ENCODE measurements at places on chromosomes 12 and 14.
A peak's percentile ranks its signal among the peaks of the same experiment; 100 is the strongest.

DNA sequence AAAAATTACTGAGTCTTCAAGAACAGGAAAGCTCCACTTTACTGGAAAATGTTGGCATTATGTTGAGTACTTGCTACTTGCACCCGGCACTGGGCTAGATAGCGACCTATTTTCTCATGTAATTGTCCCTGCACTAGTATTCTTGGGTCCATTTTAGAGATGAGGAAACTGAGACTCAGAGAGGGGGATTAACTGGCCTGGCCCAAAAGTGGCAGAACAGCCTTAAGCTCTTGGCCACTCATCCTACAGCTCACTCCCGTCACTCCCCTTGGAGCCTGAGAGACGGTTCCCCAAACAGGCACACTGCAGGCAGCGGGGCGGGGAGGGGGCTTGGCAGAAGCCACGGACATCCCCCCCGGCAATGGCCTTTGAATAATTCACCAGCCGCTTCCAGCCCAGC is 113.9 kb downstream of the SCARB1 start:
- no peak for DNase-seq

DNA sequence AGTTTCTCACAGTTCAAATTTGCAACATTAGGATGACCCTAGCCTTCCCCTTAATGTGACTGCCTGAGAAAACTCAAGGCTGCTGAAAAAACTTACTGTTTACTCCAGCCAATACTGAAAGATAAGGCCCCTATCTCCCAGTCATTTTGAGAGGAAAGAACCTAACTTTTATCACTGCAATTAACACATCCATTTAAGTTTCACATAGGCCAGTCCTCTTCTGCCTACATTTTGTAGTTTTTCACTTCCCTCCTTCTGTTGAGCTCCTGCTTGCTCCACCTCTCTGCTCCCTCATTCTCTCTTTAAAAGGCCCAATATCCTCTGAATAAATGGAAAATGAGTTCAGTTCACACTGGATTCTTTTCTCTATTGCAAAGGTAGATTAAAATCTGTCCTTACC is 1996.2 kb upstream of the FLRT2 start:
- DNase-seq = no peak

GRCh38 chr14:100698666-100699448 is 27.8 kb upstream of the DLK1 start:
- DNase-seq = no peak

GRCh38 chr14:92472860-92473259 is 40.7 kb upstream of the RIN3 start:
- DNase-seq = no peak

- DNase-seq = no peak
Observed at GRCh38 chr12:65511134-65511834, 232.8 kb downstream of the MSRB3 start.

DNA sequence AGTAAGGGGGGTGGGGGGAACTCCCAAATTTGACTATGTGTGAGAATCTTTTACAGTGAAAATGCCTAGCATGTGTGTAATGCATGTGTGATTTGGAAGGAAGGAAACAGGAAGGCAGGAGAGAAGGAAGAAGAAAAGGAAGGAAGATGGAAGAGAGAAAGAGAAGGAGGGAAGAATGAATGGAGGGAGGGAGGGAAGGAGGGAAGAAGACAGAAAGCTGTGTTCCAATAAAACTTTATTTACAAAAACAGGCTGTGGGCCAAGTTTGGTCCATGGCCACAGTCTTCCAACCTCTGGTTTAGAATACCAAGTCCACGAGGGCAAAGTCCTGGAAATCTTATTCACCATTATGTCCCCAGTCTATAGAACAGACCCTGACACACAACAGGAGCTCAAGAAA is 278.9 kb downstream of the KSR2 start:
- DNase-seq = no peak

GRCh38 chr14:96038920-96039632 is at the start of gene C14orf132:
Gene C14orf132, plus strand, starts transcription at chr14:96039362. Its CDS starts 139 bp downstream, at chr14:96039501.
- DNase-seq = peak; percentile 62

- no peak for DNase-seq
Observed at GRCh38 chr14:76083796-76084765, 67.6 kb upstream of the GPATCH2L start.

DNA sequence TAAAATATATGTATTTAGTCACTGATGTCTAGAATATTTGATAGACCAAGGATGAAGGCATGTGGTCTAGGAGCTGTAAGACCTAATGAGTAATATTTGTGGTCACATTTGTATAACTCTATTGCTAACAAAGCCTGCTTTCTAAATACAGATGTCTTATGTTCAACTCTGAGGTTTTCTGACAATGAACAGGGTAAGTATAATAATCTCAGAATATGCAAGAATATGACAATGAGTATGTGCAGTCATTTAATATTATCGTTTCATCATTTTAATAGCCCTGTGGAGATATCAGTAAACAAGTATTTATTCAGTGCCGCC is 389.6 kb downstream of the LRIG3 start:
- peak; percentile 83 for DNase-seq

DNA sequence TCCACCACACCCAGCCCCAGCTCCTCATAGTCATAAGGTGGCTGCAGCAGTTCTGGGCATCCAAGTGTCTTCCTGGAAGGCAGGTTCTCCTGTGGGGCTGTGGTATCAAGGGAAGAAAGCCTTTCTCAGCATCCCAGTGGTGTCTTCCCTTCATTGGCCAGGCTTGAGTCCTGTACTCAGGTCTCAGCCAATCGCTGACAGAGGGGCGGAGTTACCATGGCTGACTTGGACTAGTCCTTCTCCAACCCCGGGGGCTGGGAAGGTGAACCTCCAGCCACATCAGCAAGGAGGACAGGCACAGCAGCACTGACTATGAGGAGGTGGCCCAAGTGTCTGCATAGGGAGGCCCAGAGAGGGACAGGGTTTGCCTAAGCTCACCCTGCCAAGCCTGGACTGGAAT is 64.0 kb upstream of the SLC24A4 start:
- no peak for DNase-seq

- DNase-seq = no peak
Observed at GRCh38 chr12:125533434-125534029, 468.3 kb downstream of the AACS start.

- DNase-seq = no peak
Observed at GRCh38 chr14:105505101-105505500, 14.1 kb downstream of the TEDC1 start.

DNA sequence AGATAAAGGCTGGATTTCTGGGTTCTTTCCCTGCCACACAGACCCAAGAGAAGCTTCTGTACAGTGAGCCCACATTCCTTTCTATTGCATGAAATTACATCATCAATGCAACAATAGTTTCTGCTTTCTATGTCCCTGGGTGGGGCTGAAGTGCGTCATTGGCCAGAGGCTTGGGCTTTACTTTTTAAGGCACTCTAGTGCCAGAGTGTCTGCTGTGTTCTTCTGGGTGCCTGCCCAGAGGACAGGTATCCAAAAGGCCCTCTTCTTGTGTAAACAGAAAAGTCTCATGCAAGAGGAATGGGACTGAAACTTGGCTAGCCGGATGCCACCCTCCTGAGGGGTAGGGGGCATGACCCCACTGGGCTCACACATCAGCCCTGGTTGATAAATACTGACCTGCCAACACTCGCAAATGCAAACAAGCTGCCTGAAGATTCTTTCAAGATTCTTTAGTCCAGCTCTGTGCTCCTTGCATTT is 5.9 kb downstream of the KRT86 start:
- DNase-seq = peak; percentile 94

DNA sequence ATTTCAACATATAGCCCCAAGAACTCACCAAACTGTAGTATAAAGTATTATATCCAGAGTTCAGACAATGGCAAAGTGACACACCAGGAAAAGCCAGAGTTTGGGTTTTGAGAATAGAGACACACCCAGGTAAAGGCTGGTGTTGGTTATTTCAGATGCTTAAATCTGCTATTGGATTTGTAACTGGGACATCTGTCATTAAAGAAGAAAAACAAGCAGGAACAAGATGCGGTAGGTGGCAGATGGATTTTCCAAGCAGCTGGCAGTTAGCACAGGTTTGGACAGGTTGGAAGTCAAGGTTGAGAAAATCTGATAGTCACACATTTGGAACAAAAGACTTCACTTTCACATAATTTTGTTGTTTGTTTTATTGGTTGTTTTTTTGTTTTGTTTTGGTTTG is 14.4 kb upstream of the CDK17 start:
- DNase-seq = no peak

GRCh38 chr12:74456431-74456830 is 81.2 kb upstream of the ATXN7L3B start:
- no peak for DNase-seq

GRCh38 chr12:13044002-13044905 is at the start of gene FAM234B:
Gene FAM234B, plus strand, starts transcription at chr12:13044381. Its CDS starts 23 bp downstream, at chr12:13044404.
- peak; percentile 64 for DNase-seq

DNA sequence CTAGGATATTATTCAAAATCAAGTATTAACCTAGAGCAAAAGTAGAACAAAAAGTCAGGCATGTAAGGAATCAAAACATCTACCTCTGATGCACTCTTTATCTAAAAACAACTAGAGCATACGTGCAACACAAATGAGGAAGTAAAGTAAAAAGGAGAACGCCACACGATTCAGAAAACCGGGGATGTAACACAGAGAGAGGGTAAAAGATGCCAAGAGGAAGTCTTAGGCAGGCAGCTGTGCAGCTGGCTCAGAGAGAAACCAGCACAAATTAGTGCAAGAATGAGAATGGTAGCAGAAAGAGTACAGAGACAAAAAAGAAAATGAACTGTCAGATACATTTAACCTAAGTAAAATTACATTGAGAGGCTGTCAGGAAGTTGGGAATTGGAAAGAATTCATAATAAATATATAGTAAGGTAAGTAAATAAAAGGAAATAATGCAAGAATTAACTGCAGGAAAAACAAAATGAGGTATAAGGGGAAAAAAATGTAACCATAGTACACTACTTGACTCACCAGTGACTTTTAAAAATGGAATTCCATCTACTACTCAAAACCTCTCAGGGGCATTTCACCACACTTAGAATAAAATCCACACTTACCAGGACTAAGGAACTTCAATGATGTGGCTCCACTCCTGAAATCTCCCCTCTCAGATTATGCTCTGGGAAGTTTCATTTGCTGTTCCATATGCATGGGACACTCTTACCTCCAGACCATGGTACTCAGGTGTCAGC is 17.1 kb downstream of the BCAT1 start:
- DNase-seq = no peak

- no peak for DNase-seq
Observed at GRCh38 chr14:99589651-99590530, 14.1 kb downstream of the CCDC85C start.

GRCh38 chr14:68401855-68402254 is 391.0 kb downstream of the ZFP36L1 start:
- peak; percentile 32 for DNase-seq

GRCh38 chr12:21026302-21026701 is 104.7 kb upstream of the SLCO1B1 start:
- DNase-seq = peak; percentile 71

DNA sequence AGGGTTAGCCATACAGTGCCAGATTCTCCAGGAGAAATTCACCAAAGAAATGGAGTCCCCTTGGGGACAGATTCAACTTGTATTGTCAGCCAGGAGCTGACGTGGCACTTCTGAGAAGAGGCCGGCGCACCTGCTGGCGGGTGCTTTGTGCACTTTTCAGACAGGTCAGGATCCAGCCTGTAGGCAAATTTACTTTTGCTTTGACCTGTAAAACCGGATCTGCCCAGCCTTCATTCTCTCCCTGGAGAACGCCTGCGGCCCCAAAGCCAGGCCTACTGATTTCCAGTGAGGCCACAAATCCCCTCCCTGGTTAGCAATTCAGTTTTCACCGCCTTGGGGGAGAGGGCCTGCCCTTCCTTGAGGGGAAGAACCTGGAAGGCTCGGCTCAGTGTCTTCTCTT is 17.4 kb downstream of the P2RX4 start:
- DNase-seq = no peak

- peak; percentile 76 for DNase-seq
Observed at GRCh38 chr14:52877628-52878027, 73.2 kb downstream of the FERMT2 start.

DNA sequence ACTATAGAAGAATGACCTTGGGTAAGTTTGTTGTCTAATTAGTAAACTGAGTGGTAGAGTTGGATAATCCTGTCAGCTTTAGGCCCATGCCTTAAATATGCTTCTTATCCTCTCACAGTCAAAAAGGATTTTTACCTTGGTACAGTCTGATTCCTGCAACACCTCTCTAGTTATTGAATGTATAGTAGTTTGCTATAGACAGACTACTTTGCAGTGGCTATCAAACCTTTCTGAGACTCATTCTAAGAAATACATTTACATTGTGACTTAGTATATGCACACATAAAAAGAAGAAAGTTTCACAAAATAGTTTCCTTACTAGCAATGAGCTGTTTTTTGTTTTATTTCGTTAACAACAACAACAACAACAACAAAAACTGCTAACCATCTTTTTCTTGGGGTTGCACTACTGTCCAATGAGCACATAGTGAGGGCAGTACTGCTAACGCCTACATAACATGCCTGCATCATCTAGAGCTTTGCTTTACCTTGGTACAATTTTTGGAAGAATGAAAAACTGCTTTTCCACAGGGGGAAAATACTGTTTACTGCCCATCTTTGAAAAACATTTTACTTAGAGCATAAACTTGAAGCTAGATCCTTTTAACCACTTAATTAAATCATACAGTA is 28.5 kb downstream of the WNK1 start:
- no peak for DNase-seq

- no peak for DNase-seq
Observed at GRCh38 chr14:92506231-92506630, 7.3 kb upstream of the RIN3 start.

DNA sequence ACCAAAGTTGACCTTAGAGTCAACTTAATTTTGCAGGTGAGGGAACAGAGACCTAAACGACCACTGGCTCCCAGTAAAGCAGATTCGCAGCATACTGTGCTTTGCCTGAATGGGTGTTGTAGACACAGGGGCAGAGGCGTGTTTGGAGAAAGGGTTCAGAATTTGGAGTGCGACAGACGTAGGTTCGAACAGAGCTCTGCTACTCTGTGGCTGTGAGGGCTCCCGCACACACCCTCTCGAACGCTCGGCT is 243 bp upstream of the TOMM20L start:
- DNase-seq = no peak

DNA sequence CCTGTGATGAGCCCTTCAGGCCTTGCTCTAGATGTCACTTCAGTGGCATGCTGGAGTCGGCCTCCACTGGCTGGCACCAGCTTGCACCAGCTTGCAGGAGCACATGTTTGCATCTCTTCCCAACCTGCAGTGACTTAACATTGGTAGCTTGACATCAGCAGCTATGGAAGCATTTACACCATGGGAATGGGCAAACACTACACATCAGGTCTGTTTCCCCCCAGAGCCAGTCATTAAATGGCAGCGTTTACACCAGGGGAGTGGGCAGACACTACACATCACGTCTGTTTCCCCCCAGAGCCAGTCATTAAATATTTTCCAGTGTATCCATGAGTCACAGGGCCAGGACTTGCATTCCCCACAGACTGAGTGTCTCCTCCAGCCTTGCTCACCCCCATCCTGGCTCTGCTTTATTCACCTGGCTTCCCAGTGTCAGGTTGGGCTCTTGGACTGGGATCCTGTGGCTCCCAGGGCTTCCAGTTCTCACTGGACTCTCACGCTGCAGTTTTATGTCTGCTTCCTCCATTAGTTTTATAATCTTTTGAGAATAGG is 51.6 kb upstream of the VRK1 start:
- no peak for DNase-seq

Data from choroid plexus epithelial cell (primary cell).